HAP-1 (cell line): ENCODE measurements at places on chromosomes 6 and 20.

DNA sequence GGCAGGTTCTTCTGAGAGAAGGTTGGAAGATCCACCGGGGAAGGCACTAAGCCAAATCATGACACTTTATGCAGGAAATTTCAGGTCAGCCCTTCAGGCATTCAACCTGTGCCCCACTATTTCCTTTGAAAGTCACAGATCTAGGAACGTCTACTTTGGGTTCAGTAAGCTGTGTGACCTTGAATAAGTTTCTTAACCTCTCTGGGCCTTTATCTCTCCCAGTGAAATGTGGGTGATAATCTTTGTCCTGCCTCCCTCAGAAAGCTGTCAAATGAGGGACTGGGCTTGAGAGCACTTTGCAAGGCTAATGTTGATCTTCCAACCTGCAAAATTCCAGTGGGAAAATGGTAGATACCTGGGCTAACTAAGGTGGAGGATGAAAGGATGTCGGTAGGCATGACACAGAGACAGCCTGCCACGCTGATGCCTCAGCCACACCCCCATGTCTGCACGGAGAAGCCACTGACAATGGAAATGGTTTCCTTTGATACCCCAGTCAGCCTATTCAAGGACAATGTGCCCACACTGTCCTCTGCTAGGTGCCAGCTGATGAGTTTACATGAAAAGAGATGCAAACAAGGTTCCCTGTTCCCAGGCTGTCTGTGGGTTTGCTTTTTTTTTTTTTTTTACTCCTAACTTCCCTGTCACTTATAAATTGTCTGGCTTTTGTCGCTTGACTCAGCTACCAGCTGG is 9.3 kb downstream of the BNIP5 start:
- DNase-seq: no peak

- no peak for DNase-seq
These were observed 117.2 kb downstream of the IPCEF1 start for GRCh38 chr6:154239392-154239791.

- DNase-seq: no peak
These were observed 50.3 kb downstream of the TRPC4AP start for GRCh38 chr20:35042268-35042667.

GRCh38 chr6:22886650-22887581 is 317.6 kb downstream of the HDGFL1 start:
- peak; percentile 23 for DNase-seq
